Urothelium cell line (cell line): ENCODE measurements at places on chromosomes 12 and 14.

- peak; percentile 62 for DNase-seq
Observed at GRCh38 chr14:64910847-64911495, 3.3 kb upstream of the CHURC1 start.

DNA sequence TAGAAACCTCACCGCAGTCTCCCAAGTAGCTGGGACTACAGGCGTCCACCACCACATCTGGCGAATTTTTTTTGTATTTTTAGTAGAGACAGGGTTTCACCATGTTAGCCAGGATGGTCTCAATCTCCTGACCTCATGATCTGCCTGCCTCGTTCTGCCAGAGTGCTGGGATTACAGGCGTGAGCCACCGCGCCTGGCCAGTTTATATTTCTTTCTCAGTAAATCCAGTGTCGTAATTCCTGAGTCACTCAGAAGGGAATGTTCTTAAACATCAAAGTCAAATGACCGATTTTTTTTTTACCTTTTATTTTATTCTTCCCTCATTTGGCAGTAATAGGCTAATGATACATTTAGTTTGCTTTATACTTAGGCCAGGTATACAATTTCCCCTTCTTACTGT, 80.5 kb downstream of the FBXO33 start:
- no peak for DNase-seq

DNA sequence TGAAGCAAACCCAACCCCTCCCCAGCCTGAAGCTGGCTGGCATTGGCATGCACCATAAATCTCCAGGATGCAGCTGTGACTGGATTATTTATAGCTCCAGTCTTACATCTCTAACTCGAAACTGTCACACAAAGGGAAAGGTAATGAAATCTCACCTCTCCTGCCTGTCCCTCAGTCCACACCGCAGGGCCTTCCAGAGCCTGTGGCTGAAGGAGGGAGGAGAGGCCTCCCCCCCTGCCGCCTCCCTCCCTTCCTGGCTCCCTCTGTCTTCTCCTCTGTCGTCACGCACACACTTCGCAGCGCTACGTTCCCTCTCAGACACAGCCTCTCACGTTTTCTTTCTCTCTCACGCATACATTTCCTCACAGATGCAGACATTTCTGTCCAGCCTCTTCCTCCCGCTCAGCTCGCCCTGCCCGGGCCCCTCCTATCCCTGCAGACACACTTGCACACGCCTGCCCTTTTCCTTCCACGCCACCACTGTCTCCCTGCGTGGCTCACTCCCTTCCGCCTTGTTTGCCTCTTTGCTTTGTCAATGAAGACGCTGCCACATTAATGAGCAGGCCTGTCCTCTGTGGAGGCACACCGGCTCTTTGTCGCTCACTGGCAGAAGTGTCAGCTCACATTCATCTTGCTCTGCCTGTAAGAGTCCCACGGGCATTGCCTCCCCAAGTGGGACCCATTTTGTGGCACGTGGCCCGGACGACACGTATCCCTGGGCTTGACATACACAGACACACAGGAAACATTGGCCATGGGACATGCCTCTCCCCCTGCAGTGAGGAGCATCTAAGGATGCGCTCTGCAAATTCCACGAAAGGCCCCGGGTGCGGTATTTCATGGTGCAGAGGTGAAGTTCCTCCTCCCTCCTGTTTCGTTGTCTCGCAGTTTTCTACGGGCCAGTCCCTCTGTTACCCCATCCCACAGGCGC, 27.9 kb downstream of the IRF2BPL start:
- peak; percentile 37 for DNase-seq

- no peak for DNase-seq
Observed at GRCh38 chr14:77044783-77045237, 16.3 kb upstream of the IRF2BPL start.

DNA sequence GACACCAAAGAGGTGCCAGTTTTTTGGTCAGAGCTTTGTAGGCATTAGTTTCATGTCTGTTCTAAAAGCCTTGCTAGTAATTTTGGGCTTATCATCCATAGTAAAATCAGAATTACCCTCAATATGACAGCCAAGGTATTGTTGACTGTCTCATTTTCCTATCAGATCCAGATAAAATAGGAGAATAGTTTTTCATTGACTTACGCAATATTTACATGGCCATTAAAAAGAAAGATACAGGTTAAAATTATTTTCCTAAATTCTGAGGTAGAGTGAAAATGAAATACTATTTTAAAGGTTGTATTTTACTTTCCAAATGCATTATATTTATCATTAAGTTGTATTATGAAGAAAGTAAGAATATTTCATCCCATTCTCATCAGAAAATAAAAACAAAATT, 203.7 kb downstream of the LRFN5 start:
- DNase-seq, result no peak

DNA sequence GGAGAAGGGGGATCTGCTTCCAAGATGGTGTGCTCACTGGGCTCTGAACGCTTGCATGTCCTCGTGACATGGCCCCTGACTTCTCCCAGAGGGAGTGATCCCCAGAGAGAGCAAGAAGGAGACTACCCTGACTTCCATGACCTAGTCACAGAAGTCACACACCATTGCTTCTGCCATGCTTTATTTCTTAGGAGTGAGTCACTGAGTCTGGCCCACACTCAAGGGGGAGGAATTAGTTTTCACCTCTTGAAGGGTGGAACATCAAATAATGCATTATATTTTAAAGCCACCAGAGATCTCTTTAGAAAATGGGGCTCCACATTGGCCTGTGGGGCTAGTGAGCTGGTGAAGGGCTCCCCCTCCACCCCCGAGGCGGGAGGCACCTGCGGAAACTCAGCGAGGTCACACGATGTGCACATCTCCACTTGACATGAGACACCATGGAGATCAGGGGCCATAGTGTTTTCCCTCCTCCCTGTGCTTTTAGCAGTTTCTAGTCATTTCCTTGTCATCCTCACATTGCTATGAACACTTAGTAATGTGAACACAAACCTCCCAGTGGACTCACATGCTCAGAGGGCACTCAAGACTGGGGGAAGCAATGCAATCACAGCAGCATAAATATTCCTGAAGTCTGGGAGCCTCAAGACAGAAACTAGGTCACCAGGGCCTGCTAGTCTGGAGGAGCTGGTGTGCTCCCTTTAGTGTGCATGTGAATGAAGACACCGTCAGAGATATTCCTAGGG, 87.4 kb upstream of the FZD10 start:
- DNase-seq, result no peak

GRCh38 chr12:46661110-46661845, 164.5 kb downstream of the SLC38A4 start:
- DNase-seq, result peak; percentile 57

DNA sequence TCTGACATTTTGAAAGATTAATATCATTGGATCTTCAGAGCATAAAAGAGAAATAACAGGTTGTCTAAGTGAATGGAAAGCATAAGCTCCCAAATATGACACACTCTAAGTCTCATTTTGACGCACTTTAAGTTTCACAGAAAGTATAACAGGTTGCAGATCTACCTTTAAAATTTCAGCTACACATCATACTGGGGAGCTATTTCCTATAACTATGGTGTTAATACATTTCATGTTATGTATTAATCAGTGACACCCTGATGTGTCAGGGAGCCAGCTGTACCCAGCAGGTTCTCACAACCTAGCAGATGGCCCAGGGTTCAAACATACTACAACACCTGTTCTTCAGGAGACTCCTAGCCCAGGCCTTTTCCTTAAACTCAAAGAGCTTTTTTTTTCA, 31.1 kb upstream of the TMX1 start:
- DNase-seq, result no peak

GRCh38 chr12:54585243-54585642, 3.2 kb downstream of the PPP1R1A start:
- DNase-seq, result no peak

DNA sequence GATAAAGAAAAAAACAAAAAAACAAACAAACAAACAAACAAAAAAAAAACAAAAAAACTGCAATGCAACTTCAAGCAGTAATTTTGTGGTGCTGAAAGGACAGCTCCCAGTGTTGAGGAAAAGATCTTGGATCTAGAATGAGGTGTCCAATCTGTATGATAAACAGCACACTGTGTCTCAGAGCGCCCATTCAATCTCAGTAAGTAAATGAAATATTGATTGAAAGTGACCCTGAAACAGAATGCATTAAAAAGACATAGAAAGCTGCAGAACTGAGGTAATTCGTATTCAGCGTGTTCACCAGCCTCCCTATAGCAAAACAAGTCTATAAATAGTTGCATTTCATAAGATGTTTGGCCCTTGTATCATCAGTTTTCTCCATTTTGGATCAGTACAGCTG, 153.0 kb downstream of the NOVA1 start:
- peak; percentile 8 for DNase-seq
